ENCODE measurements at places on chromosomes 12 and 14.

DNA sequence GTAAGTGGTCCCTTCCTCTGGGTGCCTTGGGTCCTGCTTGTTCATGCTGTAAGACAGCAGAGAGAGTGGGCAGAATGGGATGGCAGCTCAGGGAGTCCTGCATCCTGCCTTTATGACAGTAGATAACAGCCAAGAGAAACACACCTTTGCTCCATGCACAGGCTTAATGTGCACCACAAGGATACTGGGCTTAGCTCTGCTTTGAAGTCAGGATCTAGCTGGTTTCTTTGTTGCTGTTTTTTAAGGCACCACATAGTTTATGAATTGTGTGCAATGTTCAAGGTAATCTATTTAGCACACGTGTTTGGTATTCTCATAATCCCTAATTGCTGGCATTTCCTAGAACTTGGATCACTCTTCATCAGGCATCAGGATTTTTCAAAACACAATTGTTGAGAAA lies 239.5 kb upstream of the DCN start:
- no peak for DNase-seq

DNA sequence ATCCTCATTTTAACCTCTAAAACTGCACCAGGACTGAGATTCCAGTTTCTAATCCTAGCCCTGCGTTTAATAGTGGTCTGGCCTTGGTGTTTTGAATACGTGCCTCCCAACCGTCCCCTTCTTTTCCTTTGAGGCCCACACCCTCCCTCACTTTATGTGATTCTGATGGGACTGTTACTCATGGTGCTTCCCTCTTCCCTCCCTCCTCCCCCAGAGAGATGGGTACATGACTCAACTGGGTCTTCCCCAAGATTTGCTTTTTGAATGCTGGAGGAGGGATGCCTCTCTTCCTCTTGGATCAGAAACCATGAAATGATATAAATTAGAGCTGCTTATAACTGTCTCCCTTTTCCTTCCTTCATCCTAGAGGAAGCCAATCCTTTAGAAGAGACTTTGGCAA lies 8.2 kb upstream of the PPP2R5E start:
- DNase-seq, result peak; percentile 78

GRCh38 chr14:55508676-55509075 lies 68.3 kb upstream of the TBPL2 start:
- DNase-seq, result peak; percentile 3

- peak; percentile 35 for DNase-seq
Observed at GRCh38 chr12:57090924-57091637, 2.2 kb downstream of the NAB2 start.

DNA sequence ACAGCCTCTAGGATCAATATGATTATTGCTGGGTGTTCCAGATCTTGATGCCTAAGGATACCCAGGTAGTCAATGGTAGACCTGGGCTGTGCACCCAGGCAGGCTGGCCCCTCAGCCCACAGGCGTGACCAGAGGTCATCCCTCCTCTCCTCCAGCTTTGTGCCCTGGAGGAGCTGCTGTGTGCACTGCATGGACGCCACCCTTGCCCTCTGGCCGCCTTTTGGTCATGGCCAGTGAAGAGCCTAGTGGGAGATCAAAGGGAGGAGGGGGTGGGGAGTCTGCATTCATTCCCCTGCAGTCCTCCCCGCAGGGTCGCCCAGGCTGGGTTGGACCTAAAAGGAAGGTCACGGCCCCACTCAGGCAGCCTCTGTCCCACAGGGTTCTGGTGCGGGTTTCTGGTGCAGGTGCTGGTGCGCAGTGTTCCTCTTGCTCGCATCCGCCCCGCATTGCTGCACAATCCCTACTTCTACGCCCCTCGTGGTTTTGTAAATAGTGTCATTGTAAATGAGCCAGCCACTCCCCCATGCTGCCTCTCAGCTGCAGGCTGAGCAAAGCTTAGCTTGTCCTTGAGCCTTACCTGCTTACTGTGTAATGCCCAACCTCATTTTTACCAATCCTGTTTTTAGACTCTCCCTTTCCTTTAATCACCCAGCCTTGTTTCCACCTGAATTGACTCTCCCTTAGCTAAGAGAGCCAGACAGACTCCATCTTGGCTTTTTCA lies 55.3 kb downstream of the PSMA6 start:
- DNase-seq, result no peak

DNA sequence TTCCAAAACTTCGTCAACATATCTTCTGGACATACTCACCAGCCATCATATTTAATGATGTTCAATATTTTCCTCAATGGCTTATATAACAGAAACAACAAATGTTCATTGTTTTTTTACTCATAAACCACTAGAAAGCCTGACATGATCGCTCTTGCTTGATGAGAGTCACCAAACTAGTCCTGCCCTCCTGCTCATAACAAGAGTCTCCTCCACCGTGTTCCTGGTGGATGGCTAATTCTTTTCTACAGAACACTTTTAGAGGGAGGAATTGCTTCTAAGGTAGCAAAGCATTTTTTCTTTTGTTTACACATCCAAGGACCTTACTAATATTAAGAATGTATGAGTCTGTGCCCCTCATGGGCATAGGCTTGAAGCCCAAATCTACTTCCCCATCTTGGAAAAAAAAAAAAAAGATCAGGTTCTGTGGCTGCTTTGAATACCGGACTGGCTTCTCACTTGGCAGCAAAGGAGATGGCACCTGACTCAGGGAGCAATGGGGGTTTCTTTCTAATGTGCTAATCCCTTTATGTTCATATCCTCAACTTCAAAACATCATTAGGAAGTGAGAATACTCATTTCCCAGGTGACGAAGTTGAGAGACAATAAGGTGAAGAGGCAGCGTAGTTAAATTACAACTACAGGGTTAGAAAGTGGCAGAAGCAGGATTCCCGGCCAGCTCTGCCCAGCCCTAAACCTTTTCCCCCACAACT lies 188.8 kb downstream of the EPS8 start:
- peak; percentile 70 for DNase-seq

- DNase-seq, result no peak
Observed at GRCh38 chr14:103319422-103319821, 14.6 kb upstream of the EIF5 start.

DNA sequence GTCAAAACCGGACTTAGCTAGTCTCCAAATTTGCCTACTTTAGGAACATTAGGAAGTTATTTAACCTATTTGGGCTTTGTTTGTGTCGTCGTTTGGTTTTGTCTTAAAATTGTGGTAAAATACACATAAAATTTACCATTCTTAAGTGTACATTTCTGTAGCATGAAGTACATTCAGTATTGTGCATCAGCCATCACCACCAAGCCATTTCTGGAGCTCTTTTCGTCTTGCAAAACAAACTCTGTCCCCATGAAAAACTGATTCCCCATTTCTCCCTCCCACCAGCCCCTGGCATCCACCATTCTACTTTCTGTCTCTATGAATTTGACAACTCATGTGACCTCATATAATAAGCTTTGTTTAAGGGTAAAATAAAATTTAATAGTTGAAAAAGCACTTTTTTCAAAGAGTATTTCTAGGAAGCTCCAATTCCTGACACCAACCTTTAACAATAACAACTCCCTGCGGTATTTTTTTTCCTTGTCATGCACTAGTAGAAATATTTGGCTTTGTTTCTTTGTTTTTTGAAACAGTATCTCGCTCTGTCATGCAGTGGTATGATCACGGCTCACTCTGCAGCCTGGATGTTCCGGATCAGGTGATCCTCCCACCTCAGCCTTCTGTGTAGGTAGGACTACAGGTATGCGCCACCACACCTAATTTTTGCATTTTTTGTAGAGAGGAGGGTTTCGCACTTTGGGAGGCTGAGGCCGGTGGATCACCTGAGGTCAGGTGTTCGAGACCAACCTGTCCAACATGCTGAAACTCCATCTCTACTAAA lies 3.6 kb upstream of the UBC start:
- DNase-seq, result no peak

DNA sequence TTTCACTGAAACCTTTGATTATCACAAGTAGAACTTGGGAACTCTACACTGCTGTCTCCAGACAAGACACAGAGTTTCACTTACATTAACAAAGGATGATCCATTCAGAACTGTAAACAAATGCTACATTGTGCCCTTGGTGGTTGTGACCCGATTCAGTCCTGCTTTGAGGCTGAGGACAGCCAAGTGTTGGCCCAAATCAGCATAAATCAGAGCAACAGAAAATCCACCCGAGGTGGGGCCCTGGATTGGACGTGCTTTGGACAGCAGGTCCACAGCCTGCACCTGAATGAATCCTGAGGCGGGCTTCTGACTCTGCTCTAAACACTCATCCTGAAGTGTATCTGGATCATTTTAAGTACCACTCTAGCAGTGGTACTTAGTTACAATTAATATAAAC lies 68.8 kb downstream of the PPP2R5C start:
- no peak for DNase-seq

DNA sequence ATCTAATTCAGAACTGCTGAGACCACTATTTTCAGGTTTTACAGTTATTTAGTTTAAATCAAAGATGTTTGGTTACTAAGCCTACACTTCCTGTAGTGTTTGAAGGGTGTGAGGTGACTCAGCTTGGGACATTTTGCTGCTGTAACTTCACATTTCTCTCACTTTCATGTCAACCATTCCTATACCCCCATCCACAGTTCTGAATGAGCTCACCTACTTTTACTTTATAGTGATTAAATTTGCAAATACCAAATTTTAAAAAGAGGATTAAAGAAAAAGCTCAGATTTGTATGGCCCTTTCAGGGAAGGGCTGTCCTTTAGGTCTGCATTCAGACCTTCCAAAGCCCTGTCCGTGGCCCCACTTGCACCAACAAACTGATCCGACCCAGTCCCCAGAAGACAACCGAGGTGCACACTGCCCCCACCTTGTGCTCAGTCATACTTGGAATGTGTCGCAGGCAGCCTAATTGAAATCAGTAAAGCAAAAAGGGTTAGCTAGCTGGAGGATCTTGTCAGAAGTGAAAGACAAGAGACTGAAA lies 174.4 kb downstream of the MON2 start:
- DNase-seq, result peak; percentile 59

- no peak for DNase-seq
Observed at GRCh38 chr12:98359856-98360255, 155.5 kb upstream of the TMPO start.

DNA sequence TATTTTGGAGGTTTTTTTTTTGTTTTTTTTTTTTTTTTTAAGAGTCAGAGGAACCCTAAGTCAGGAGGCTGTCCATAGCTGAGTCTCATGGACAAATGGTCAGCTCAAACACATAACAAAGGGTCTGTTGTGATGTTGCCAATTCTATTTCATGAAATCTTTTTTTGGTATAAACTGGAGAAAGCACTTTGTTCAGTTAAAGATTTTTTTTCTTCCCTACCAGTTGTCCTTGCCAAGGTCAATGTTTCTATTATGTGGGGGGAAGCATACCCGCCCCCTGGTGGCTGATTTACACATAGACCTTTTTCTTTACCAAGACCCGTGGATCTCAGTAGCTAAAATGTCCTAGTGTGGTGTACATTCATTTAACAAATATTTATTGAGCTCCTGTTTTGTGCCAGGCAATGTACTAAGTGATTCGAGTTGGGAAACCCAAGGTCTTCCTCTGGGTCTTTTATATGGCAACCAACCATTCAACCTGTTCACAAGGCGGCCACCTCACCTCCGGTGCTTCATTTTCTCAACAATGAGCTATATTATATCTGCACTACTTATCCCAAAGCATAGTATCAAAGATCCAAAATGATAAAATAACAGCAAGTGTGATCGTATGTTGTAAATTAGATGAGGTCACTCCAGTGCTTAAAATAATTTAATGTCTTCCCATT lies 214.5 kb downstream of the PAH start:
- DNase-seq, result peak; percentile 67

DNA sequence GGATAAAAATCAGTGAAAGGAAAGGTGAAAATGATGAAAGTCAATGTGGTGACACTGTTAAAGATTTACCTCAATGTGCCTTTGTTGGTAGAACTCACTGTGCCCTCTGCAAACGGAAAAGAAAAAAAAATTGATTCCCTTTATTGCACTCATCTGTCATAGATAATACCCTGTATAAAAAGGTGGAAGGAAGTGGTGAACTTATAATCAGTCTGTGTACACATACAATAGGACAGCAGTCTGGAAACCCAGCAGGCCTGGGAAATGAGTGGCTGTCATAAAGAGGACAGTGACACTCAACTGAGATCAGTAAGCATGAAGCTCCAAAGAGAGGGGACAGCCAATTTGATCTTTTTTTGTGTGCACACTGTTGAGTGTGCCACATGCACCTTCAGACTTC lies 364.7 kb downstream of the NOVA1 start:
- DNase-seq, result no peak

DNA sequence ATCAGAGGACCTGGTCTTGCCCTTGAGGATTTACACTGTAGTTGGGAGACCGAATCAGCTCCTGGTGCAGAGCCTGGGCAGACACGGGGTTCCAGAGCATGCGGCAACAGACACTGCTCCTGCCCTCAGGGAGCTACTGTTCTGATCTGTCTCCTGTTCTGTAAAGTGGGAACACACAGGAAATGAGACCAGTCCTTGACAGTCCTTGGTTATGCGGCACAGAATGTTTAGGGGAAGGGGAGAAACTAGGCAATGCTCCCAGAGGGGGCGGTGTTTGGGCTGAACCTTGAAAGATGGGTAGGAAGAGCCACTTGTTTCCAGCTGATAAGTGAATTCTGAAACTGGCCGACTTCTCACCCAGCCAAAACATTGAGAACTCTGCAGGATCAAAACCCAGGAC lies 132.4 kb downstream of the ZFP36L1 start:
- DNase-seq, result no peak

GRCh38 chr14:101318271-101318670 lies 243.0 kb upstream of the DIO3 start:
- no peak for DNase-seq

- DNase-seq, result no peak
Observed at GRCh38 chr14:93183596-93184317, 940 bp downstream of the MOAP1 start.

GRCh38 chr14:30312214-30312613 lies 246.7 kb upstream of the G2E3 start:
- DNase-seq, result no peak
